CD4-positive, alpha-beta memory T cell (primary cell): ENCODE measurements at places on chromosomes 3 and 15. TPM values are rescaled to one million over a fixed set of nuclear protein-coding genes. Genes with fewer than 3 reads are reported as not detected.

DNA sequence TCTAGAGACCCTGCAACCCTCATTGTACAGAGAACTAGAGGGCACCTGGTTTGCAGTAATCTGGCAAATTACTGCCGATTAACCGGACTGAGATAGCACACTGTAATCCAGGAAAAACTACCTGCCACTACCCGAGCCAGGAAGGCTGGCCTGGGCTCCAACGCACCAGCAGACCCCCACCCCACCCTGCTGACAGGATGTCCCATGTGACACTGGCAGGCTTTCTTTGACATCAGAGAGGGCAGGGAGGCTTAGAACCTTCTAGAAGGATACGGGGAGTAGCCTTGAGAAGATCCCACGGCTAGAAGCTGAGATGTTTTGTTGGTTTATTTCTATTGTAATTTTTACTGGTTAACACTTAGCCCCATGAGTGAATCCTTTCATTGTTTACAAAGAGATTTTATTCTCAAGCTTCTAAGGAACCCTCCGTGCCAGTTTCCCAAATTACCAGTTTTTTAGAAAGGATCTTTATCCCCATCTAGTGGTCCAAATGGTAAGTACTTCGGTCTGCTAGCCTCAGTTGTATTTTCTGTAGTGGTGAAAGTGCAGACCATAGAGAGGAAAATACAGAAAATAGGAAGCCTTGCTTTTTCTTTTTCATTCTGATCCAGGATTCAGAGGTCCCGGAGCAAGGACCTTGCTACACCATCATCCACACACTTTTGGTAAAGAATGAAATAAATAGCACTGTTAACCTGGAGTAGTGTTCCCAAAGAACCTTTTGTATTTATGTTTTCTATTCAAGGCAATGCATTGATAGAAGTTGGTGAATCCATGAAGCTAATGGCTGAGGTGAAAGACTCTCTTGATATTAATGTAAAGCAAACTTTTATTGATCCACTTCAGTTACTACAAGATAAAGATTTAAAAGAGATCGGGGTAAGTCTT lies 81.9 kb upstream of the ADAMTSL3 start:
- DNase-seq, result no peak

DNA sequence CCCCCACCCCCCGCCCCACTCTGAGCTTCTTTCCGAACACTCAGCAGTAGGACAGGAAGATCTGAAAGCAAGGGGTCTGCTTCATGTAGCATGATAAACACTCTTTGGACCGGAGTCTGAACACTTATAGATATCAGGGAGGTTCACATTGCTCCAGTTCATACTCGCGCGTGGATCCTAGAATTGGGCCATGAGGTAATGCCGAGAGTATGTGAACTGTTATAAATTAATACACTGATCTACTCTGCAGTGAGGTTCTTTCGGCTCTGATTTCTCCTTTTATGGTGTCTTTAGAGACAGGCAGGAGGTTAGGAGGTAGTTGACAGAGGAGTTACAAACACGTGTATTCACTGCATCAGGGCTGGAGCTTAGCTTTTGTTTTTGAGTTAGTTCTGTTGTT lies 223.0 kb downstream of the THSD4 start:
- DNase-seq, result no peak

GRCh38 chr3:197533927-197534725 lies 21.6 kb downstream of the BDH1 start:
- DNase-seq, result no peak

Gene RHOV
- polyA plus RNA-seq, result not detected

DNA sequence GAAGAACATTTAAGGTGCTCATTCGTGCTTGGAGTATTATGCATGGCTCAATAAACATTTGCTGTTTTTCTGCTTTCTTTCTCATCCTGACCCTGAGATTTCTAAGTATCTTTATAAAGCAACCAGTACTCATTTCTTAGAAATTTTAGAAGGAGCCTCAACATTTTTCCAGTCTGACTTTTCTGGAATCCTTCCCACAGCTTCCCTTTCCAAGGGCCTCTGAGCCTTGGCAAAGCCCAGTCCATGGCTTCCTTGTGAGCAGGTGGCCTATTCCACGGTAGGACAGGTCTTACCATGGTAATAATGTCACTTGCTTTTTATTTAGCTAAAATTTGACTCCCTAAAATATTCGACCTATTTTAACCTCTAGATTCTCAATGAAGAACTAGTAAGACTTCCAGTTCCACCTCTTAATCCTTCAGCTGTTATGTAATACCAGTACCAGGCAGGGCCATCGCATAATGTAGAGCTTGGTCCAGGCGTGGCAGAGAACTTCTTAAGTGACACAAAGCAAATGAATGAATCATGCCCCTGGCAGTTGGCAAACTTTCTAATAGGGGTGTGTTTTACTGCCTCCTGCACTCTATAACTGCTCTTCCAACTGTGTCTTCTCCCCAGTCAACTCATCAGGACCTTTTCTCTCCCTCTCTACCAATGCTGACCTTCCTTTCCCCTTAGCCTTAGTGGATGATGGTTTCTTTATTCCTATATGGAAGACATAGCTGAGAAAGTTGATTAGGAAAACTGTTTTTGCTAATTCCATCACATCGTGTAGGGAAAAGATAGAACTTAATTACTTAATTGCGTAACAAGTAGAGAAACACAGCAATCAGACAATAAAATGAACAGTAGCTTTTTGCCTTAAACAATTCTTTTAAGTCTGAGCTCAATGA lies 894 bp upstream of the TM4SF4 start:
- no peak for DNase-seq

GRCh38 chr3:113279686-113280085 lies 68.3 kb downstream of the BOC start:
- DNase-seq, result no peak

DNA sequence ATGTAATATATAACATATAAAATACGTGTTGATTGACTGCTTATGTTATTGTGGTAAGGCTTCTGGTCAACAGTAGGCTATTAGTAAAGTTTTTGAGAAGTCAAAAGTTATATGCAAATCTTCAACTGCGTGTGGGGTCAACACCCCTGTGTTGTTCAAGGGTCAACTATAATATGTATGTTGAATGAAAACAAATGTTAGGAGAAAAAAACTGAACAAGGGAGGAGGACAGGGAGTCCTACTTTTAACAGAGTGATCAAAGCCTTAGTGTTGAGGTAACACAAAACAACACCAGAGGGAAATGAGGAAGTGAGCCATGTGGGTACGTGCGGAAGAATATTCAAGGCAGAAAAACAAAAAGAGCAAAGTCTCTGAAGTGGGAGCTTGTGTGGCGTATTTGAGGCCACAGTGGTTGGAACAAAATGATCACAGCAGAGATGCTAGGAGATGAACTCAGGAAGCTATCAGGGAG lies 62.5 kb downstream of the SFMBT1 start:
- peak; percentile 87 for DNase-seq

GRCh38 chr15:25243800-25244097 lies 195.1 kb downstream of the UBE3A start:
- DNase-seq, result no peak

DNA sequence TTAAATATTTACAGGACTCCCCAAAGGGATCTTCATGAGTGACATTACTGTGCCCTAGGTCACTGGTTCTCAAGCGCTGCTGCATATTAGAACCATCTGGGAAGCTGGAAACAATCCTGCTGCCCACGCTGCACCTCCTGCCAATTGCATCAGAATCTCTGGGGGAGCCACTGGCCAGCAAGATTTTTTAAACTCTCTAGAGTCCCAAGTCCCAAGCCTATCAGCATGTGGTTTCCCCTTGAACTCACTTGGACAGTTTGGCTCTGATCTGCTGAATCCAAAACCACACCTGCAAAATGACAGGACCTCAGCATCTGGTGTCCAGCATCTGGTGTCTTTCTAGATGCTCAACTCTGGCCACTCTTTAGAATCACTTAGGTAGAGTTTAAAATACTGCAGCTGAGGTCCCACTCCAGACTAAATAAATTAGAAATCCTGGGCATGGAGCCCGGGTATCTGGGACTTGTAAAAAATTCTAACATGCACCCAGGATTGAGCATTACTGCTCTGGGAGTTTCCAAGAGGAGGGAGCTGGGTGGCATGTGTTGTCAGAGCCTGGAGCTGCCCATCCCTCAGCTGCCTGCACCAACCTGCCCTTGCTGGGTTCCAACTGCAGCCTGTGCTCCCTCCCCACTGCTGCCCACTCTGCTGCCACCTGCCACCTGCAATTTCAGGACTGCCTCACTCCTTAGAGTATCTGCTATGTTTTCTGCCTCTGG lies 311.3 kb downstream of the SLC9A9 start:
- DNase-seq, result no peak

DNA sequence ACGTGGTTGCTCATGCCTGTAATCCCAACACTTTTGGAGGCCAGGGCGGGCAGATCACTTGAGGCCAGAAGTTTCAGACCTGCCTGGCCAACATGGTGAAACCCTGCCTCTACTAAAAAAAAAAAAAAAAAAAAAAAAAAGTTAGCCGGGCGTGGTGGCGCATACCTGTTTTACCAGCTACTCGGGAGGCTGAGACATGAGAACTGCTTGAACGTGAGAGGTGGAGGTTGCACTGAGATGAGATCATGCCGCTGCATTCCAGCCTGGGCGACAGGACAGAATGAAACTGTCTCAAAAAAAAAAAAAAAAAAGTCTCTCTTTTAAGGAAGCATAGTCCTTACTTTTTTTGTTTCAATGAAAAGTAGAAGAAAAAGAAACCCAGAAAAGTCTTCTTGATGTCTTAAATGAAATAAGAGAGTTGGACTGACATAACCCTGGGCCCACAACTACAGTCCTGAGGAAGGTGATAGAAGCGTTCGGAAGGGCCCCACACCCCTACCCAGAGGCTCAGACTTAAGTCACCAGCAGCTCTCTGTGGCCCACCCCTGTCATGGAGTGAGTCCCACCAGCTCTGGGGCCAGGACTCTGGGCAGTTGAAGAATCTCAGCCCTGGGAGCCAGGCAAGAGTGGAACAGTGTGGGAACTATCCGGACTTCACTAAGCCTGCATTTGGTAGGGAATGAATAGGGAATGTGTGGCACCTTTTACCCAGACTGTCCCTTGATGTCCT lies 2.6 kb downstream of the NME9 start:
- no peak for DNase-seq

Gene UPK1B
- not detected for polyA plus RNA-seq

Gene MESP2
- polyA plus RNA-seq, result not detected

Gene ARNT2
- polyA plus RNA-seq, result not detected

Gene P2RY14
- 0.36 TPM for polyA plus RNA-seq

Gene GNAI2
- 615 TPM for polyA plus RNA-seq

- no peak for DNase-seq
These were observed 10.8 kb downstream of the NEK10 start for GRCh38 chr3:27358372-27358771.

- DNase-seq, result no peak
These were observed 15.8 kb downstream of the XXYLT1 start for GRCh38 chr3:195255176-195255500.

Gene PDIA5
- polyA plus RNA-seq, result 3.0 TPM

DNA sequence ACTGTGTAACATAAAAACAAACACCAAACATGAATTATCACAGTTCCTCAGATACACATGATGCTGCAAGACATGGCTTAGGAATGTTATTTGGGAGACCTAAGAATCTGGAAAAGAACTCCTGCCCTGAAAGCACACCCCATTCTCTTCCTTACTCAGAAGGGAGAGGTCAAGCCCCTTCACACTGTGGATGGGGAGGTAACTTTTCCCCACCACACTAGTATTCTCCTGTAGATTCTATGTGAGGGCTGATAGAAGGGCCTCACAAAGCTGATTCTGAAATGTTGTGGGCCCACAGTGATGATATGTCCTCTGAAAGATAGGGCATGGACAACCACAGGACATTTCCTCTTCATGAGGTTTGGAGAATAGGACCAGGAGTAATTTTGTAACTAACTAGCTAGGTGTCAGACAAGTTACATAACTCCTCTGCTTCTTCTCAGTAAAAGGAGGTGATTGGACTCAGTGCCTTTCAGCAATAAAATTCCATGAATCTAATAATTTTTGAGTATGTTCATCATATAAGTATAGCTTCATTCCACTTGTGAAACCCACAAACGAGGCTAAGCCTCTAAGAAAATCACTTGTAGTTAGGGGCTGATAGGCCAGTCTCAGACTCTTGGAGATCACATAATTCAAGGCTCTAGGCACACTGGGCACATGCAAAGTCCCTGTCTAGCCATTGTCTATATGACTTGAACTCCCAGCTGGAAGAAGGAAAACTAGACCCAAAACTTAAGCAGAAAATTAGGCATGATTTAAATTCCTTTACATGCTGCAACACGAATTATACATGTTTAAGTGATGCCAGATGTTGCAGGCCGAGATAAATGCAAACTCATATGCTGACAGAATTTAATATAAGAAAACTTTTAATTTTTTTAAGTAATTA lies 7.5 kb downstream of the PTX3 start:
- no peak for DNase-seq

- DNase-seq, result no peak
These were observed 19.9 kb downstream of the RBP2 start for GRCh38 chr3:139456386-139456785.

- no peak for DNase-seq
These were observed 437.2 kb downstream of the SI start for GRCh38 chr3:164641071-164641470.

GRCh38 chr3:155743606-155744005 lies 1.3 kb downstream of the PLCH1 start:
- no peak for DNase-seq

GRCh38 chr15:61118885-61119284 lies 110.2 kb downstream of the RORA start:
- DNase-seq, result no peak

Gene TLR9
- polyA plus RNA-seq, result not detected

GRCh38 chr15:31276596-31277298 lies 49.9 kb upstream of the KLF13 start:
- DNase-seq, result no peak

DNA sequence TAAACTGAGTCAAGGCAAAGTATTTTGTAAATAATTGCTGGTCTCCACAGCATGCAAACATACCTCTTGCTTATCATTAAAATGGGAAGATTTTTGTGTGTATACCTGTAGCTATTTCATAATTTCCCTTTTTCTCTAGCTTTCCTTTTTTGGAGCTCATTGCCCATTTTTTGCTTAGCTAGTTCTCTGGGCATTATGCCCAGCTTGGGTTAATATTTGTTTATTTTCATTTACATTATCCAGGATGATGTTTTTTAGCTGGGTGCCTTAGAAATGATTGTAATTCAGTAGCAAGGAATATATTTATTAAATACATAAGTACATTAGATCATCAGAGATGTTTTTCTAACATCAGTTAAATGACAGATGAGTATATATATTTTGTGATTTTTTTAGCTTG lies 1271.7 kb upstream of the GBE1 start:
- DNase-seq, result no peak

GRCh38 chr3:177810162-177810623 lies 612.9 kb upstream of the TBL1XR1 start:
- no peak for DNase-seq

Gene SHF
- polyA plus RNA-seq, result 1.7 TPM
